Activated CD4-positive, alpha-beta T cell treated with anti-CD3 and anti-CD28 coated beads, Interleukin-2, amount 50 U/mL, for 1 hour (primary cell): ENCODE measurements at places on chromosomes 11 and 22.

- DNase-seq, result no peak
These were observed 53.0 kb downstream of the RELT start for GRCh38 chr11:73429121-73429750.

GRCh38 chr11:72391638-72392423, 42.5 kb downstream of the CLPB start:
- DNase-seq, result no peak

DNA sequence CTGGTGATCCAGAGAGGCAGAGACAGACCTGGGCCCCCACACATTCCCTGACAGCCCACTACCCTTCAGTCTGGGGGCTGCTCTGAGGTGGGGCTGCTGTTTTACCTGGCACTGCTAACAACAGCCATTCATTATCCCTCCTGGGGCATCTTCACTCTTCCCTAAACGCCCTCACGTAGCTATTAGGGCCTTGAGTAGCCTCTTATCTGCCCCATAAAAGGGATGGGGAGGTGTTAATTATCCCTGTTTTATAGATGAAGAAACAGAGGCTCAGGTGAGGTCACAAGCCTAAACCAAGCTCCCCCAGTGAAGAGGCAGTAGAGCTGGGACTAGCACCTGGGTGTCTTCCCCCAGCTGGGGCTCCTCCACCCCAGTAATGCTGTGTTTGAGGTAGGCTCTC, 79.5 kb downstream of the KIAA1671 start:
- DNase-seq, result no peak

GRCh38 chr22:41915786-41916493, 1.1 kb upstream of the SHISA8 start:
- no peak for DNase-seq

DNA sequence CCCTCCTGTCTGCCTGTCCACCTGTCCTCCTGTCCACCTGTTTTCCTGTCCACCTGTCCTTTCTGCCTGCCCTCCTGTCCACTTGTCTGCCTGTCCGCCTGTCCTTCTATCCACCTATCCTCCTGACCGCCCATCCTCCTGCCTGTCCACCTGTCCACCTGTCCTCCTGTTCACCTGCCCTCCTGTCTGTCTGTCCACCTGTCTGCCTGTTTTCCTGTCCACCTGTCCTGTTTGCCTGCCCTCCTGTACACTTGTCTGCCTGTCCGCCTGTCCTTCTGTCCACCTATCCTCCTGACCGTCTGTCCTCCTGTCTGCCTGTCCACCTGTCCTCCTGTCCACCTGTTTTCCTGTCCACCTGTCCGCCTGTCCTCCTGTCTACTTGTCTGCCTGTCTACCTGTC, 682.8 kb downstream of the TBC1D22A start:
- DNase-seq, result no peak

DNA sequence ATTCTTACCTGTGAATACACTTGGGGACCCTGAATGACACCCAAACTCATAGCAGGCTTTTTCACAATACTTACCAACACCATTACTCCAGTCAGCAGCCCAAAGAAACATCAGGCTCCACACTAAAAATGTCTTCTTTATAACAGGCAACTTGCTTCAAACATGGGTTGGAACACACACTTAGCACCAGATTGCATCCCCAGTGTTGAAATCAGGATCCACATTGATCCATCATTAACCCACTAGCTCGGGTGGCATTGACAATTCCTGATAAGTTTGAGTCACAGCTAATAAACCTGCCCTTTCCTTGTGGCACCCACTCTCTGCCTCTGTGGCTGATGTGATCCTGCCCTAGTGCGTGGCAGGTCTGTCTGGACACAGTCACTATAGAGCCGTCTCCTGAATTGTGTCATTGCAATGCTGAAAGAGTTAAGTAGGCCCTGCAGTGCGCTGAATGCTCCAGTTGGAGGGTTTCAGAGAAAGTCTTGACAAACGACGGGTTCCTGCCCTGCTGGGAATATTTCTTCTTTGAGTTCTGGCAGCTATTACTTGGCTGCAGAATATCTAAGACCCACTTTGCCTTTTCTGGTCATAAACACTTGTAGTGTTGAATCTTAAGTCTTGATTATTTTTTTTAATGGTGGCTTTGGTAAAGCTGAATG, 19.6 kb upstream of the C11orf96 start:
- DNase-seq, result no peak

- DNase-seq, result peak; percentile 75
These were observed 10.2 kb downstream of the PACS1 start for GRCh38 chr11:66080055-66080817.

DNA sequence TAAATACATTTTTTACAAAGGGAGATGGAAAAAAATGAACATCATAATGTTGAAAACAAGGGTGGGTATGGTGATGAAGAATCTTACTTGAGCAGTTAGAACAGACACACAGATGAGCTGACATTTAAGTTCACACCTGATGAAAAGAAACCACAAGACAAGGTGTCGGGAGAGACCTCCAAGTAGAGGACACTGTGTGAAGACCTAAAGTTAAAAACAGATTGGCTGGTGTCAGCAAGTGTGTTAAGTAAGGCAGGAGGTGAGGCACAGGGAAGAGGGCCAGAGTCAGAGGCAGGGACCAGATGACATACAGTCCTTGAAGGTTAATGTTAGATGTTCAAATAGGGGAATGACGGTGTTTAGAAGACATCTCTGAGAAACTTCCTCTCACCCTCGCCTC, 236.8 kb downstream of the FAT3 start:
- DNase-seq, result no peak

DNA sequence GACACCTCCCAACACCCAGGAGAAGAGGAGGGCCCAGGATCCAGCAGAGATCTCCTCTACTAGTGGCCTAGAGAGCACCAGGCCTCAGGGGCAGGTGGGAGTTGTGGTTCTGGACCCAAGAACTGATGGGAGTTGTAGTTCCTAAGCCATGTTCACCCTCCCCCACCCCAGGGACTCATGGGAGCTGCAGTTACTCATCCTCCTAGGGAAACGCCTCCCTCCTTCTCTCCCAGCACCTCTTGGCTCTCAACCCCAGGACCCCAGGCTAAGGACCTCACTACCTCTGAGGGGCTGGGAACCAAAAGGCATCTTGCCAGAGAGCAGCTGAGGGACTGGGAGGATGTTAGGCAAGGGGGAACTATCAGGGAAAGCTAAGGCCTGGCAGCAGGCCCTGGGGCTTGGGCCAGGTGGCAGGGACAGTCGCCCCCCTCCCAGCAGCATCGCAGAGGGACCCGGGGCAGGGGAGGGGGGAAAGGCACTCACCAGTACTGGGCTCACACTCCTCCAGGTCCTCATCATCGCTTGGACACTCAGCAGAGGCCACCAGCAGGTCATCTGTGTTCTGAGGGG, 28.9 kb downstream of the SLC22A12 start:
- DNase-seq, result no peak

- DNase-seq, result no peak
These were observed 470.2 kb upstream of the API5 start for GRCh38 chr11:42841556-42841955.

DNA sequence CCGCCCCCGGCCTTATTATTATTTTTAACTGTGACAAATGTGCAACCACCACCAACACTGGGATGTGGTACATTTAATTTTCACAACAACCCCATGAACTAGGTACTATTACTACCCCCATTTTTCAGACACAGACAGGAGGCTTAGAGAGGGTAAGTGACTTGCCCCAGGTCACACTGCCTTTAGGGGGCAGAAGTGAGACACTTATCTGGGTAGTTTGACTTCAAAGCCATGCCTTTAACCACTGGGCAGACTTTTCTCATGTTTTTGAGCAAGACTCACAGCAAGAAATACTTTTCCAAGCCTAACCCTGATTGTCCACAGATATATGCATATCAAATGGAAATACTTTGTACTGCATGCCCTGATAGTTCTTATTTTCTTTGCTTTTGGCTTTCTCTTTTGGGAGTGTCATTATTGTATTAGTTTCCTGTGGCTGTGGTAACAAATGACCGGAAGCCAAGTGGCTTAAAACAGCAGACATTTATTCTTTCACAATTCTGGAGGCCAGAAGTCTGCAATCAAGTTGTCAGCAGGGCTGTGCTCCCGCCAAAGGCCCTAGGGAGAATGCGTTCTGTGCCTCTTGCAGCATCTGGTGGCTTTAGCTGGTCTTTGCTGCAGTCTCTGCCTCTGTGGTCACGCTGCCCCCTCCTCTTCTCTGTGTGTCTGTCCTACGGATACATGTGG, 110.8 kb downstream of the GRIK4 start:
- DNase-seq, result no peak

DNA sequence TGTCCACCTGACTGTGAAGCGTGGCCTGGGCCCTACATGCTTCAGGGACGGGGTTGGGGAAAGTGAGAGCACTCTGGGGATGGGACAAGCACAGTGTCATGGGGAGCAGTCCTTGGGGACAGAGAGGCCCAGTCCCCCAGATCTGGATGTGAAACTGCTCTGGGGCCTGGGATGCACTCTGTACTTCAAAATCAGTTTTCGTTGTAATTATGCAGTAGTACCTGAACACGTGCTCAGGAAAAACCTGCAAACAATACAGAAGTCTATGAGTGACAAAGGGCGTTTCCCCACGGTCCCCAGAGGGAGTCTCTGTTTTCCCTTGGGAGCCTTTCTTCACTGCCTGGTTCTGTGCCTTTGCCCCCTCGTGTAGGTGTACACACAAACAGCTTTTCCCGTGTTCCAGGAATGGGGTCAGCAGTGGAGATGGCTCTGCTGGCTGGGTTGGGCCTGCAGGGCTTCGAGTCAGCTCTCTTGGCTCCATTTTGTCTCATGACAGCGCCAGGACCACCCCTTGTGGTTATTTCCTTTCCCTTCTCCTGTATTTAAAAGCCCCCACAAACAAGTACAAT, 5.2 kb upstream of the TNFRSF13C start:
- DNase-seq, result no peak

DNA sequence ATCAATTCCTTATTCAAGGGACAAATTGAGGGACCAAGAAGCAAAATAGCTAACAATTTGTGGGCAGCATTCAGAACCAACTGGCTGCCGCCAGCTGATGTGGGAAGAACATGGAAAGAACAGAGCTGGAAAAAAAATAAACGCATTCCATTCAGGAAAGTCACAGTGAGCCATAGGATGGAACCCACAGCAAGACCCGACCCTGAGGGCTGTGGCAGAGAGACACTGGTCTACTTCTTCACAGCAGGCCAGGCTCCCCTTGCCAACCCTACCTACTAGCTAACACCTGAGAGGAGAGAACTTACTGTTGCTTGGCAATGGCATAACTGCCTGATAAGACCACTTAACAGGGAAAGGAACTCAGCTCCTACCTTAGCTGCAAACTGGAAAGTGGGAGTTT, 123.5 kb upstream of the APOA1 start:
- DNase-seq, result no peak

GRCh38 chr22:38735465-38736256, 20.1 kb downstream of the SUN2 start:
- no peak for DNase-seq

- DNase-seq, result no peak
These were observed 1.1 kb downstream of the NLRP6 start for GRCh38 chr11:279040-279965.

DNA sequence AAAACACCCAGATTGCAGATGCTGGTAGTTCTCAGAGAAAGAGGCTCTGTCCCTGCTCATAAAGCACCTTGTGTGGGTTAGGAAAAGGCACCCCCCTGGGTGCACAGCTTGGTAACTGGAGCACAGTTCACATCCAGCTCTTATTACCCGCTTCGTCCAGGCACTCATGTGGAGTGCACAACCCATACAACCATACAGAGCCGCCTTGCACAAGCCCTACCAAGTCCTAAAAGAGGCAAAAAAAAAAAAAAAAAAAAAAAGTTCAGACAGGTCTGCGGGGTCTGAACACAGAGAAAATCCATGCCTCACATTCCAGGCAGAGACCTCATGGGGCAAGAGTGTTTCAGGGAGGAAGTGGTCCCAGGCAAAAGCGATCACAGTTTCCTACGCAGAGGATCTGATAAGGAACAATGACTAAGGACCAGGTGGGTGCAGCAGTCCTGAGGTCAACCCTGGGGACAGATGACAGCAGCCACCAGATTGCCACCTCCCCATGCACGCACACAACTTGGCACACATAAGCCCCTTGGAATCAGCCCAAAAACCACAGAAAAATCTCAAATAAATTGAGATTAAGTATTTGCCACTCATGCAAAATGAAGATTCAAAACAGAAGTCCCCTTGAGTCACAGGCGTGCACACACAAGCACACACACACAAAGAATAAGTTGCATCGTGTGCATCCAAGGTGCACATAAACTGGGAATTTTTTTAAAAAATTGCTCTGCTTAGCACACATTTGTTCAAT, 12.3 kb downstream of the MB start:
- DNase-seq, result no peak

- no peak for DNase-seq
These were observed 98.5 kb upstream of the SLC22A12 start for GRCh38 chr11:64492561-64492960.

DNA sequence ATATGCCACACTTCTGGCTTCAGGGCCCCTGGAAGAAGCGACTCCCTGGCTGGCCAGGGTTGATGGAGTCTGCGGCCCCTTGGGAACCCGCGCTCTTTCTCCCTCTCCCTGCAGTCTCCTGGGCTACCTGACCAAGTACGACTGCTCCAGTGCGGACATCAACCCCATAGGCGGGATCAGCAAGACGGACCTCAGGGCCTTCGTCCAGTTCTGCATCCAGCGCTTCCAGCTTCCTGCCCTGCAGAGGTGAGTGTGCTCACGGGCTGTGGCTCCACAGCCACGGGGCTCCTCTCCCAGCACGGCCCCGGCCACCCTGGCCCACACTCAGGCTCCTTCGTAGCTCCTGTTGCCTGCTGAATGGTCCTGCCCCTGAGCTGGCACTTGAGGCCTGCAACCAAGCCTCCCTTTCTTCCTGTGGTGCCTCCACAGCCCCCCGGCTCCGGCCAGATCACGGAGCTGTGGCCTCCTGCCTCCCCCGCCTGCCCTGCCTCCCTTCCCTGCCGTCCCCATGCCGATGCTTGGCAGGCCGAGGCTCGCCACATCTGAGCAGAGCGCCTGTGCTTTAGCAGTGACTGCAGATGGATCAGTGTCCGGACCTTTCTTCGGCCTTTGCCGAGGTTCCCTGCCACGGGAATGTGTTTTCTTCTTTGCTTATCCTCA, 36.2 kb upstream of the KRTAP5-7 start:
- DNase-seq, result no peak

DNA sequence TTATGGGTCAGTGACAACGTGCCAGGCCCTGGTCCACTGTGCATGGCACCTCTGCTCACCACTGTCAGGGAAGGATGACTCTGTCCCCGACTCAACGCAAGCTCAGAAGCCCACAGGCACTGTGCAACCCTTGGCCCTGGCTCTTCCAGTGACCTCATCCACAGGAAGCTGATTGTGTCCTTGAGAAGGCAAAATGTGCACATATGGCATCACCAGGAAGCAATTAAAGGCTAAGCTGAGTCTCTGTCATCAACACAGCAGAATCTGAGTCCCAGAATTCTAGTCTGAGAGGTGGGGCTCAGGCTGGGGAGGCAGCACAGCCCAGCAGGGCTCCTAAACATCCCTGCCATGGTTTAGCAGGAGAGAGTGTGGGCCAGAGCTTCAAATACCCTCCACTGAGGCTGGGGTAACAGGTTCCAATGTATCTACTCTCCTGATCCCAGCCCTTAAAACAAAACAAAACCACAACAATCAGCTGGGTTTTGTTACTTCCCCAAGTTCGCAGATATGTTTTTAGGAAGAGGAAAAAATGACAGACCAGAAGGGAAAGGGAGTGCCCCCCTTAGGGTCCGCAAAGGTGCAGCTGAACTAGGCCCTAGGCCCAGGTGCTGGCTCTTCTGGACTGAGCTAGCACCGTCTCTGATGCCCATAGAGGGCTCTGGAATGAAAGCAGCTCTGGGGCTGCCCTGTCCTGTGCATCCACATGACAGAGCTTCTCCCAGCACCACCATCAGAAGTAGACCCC, 33.5 kb upstream of the GNAZ start:
- no peak for DNase-seq
